ENCODE measurements at places on chromosomes 3 and 15. TPM values are rescaled to one million over a fixed set of nuclear protein-coding genes. Genes with fewer than 3 reads are reported as not detected.

DNA sequence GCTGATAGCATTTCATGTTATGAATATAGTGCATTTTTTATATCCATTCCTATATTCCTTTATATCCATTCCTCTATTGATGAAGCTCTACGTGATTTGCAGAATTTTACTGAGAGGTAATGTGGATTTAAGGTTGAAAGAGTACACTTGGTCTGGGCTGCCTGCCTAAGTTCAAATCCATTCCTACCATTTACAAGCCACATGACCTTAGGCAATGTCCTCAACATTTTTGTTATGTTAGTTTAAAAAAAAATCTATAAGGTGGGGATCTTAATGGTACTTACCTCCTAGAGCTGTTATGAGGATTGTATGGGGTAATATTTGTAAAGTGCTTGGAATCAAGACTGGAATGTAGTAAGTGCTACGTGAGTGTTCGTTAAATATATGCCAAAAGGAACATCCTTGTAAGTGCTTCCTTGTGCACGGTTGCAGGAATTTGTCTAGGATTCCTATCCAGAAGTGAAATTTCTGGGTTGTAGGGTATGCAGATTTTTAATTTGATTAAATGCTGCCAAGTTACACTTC, 11.2 kb upstream of the VEPH1 start:
- DNase-seq, result no peak

GRCh38 chr3:118476885-118477618, 557.6 kb downstream of the IGSF11 start:
- no peak for DNase-seq

- DNase-seq, result no peak
Measured at GRCh38 chr15:42502477-42502876, 7.0 kb downstream of the SNAP23 start.

GRCh38 chr3:112471596-112472325, 27.5 kb downstream of the BTLA start:
- no peak for DNase-seq

- no peak for DNase-seq
Measured at GRCh38 chr3:40307176-40307575, 2.3 kb upstream of the EIF1B start.

GRCh38 chr15:77085297-77085696, 14.4 kb upstream of the TSPAN3 start:
- DNase-seq, result no peak

GRCh38 chr3:64405211-64405835, 180.1 kb upstream of the PRICKLE2 start:
- no peak for DNase-seq

The CAMKV gene
- not detected for total RNA-seq

The CA12 gene
- total RNA-seq, result 7.9 TPM

The P4HTM gene
- total RNA-seq, result 31.0 TPM

The STXBP5L gene
- not detected for total RNA-seq

The CATSPER2 gene
- total RNA-seq, result 3.1 TPM

The MESP2 gene
- 0.36 TPM for total RNA-seq

The FGF7 gene
- not detected for total RNA-seq

Data from chondrocyte (in vitro differentiated cells).